ENCODE measurements at places on chromosomes 2 and 18. TPM values are rescaled to one million over a fixed set of nuclear protein-coding genes. Genes with fewer than 3 reads are reported as not detected.

The NPPC gene
- not detected for total RNA-seq

The CLEC4F gene
- not detected for total RNA-seq

The PPP1R1C gene
- 2.7 TPM for total RNA-seq

The COA5 gene
- 27.8 TPM for total RNA-seq

The MYL1 gene
- total RNA-seq, result not detected

The CCDC85A gene
- total RNA-seq, result 2.6 TPM

The C2orf49 gene
- 19.0 TPM for total RNA-seq

- no peak for DNase-seq
These were observed 678.9 kb downstream of the ARHGAP15 start for GRCh38 chr2:143808166-143808565.

DNA sequence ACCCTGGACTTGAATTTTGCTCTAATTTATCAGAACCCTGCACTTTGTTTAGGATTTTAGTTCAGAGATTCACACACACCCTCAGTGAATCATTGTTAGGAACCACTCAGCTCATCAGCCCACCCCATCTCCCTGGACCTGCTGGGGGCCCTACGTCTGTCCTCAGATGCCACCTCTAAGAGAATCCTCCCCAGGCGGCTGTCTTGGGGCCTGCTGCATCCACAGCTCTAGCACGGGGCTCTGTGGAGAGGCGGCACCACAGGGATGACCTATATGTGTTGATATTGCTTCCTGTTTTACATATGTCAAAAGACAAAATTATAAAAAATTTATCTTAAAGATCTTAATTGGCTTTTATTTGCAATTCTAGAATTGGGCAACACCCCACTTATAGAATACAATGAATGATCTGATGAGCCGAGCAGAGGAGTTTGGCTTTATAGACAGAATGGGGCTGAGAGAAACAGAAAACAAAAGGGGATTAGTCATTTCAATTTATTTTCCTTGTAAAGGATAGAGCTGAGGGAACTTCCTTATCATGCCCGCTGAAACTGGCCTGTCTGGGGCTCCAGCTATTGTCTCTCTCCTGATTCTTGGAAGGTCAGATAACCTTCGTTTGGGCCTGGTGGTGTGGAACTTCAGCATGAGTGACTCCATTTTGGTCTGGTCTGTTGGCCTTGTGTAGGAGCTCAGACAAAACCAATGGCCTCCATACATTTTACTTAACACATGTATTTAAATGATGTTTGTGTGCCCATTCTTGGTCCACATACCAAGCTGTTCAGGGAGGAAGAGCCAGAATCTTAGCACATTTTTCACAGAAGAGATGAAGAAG, 1.4 kb downstream of the MYO7B start:
- no peak for DNase-seq

- no peak for DNase-seq
These were observed 13.4 kb upstream of the BOK start for GRCh38 chr2:241545106-241545505.

DNA sequence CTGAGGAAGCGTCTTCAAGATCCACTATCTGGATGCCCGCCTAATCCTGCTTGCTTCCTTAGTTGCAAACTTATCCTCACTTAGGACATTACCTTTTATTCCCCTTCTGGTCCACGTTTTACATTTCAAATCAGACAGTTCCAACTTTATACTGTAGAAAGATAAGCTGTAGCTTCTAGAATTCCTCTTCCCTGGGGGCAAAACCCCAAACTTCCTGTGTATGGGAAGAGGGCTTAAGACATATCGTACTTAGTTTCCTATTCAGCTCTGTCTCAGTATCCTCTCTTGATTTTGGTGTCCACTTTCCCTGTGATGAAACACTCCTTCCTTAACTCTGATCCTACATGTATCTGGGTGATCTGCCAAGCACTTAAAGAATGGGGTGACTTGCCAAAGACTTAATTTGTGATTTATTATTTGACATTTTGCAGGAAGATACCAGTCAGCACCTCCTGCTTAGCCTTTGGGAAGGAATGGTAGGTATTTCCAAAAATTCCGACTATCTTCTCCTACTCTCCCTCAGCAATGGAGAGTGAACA, 245.2 kb downstream of the CDCA7 start:
- no peak for DNase-seq

DNA sequence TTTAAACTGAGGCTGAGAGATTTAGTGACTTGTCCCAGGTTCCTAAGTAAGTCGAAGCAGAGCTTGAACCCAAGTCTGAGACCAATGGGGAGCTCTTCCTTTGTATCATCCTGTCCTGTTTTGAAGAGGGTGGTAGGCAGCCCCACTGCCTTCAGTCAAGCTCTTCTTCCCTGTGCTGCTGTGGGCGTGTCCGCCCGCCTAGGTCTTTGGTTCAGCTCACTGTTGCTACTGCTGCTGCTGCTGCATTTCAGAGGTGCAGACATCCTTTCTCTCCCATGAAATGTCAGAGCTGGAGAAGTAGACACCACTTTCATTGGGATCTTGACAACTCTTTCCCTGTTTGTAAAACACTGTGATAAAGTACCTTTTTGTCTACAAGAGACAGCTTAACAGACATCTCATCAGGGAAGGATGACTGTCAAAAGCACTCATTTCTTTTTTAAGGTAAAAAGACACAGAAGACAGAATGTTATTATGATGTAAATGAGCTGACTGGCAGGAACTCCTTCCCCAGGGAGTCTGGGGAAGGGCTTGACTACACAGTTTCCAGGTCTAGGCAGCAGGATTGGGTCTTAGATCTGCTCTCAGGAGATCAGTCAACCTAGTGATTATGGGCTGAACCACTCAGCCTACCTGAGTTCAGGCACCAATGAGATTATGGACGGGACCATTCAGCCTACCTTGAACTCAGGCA, 91.7 kb upstream of the TRIB2 start:
- DNase-seq, result no peak

DNA sequence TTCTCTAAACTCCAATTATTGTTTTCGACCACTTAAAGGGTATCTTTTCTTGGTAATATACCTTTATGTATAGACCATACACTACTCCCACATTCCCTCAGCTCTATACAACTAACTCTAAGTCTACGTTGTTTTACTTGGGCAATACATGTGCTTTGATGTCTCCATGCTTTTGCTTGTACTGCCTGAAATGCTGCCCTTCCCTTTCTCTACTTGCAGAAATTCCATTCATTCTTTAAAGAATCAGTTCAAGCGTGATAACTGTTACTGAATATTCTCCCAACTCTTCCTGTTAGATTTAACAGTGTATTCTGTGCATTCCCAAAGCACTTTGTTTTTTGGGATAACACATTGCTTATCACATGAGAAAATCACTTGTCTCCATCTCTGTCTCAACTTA, 157.0 kb upstream of the AQP4 start:
- no peak for DNase-seq

DNA sequence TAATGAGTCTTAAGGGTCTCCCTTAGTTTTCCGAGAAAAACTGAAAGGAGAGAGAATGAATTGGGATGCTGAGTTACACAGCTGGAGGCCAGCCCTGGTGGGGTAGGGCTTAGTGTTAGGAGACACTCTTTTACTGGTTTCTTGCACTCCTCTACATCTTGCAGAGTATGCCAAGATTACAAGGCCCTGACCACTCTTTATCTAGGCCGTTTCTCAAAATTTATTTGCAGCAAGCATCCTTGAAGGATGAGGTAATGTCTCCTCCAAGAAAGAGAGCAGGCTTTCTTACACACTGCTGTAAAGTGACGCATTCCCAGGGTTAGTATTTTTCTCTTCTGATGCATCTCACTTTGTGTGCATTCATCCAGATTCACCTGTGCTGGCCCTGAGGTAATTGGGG, 166.2 kb downstream of the TDRD15 start:
- no peak for DNase-seq

- DNase-seq, result peak; percentile 29
These were observed 77.0 kb upstream of the SERTAD2 start for GRCh38 chr2:64730551-64731262.

GRCh38 chr2:126913329-126913728, 14.6 kb downstream of the TEX51 start:
- DNase-seq, result no peak

DNA sequence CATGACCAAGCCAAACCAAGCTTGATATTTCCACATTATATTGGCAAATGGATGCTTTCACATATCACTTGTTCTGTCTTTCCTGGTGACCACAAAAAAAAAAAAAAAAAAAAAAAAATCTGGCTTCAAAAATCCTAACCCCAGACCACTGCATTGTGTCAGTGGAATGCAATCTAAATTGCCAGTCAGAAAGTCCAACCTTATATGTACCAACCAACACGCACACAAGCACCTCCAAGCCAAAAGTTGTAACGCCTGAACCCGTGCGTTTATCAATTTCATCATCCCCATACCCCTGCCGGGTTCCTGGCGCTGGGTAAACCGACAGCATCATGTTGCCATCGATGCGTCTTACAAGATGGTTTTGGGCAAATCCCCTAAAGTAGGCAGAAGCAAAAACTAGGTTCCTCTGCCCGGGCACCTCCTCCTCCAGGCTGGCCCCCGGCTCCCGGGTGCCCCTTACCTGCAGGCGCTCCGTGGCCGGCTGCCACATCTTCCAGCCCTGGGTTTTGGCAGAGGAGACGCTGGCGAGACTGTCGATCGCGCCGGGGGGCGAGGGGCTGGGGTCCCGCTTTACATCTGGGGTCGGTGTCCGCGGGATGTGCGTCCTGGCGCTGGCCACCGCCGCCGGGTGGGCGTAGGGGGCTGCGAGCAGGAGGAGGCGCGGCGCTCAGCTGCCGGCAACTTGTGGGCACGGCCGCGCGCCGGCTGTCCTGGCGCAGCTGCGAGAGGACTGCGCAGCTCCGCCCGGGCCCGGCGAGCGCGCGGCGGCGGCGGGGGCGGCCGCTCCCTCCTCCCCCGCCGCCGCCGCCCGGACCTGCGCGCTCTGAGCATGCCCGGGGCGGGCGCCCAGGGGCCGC, at the start of gene PID1:
Gene PID1 (minus strand): TSS at position 737 of the 860 bp plus-strand sequence. CDS start 244 bp downstream, at position 493.
- peak; percentile 41 for DNase-seq

DNA sequence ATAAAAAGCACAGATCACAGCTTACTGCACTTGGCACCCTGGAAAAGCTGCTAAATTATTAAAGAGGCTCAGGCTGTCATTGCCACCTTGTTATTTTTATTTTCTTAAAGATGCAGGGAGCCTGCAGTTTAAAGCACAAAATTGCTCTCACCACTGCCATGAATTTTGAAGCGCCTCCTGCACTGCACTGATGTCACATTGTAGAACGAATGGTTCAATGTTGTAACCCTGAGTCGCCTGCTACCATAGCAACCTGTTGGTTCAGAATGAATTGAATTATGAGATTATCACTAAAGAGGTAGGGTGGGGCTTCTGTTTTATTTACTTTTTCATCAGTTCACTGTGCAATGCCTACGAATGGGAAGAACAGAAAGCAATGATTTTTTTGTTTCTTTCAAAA, 16.5 kb downstream of the SCG2 start:
- DNase-seq, result peak; percentile 38

GRCh38 chr2:17461087-17461475, 57.2 kb downstream of the RAD51AP2 start:
- DNase-seq, result no peak

DNA sequence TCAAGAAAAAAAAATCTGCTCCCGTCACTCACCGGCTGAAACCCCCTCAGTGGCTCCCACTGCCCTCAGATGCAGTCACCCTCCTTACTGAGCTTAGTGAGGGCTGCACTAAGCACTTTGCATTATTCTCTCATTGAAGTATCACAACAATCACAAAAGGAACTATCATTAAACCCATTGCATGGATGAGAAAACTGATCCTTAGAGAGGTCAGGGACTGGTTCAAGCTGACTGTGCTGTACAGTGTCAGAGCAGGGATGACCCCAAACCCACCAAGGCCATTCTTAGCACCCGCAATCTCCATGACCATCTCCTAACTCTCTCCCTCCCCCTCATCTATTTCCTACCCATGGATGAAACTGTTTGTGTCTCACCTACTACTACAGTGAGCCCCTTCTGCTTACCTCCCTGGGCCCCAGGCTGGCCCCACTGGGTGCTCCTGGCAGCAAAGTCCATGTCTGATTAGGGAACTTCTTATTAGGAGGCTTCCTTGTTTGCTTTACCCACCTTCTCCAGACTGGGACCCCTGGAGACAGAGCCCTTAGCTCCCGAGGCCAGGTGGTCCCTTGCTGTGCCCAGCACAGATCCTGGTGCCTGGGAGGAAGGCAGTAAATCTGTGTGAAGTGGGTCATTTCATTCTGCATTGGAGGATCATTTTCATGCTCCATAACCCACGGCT, 139.3 kb upstream of the ID2 start:
- DNase-seq, result no peak

GRCh38 chr18:44824884-44825283, 144.2 kb downstream of the SETBP1 start:
- no peak for DNase-seq
